ENCODE measurements at places on chromosomes 12 and 14.

GRCh38 chr14:83918546-83918945 is 1611.4 kb upstream of the FLRT2 start:
- no peak for DNase-seq

- DNase-seq, result no peak
Observed at GRCh38 chr14:74207943-74208342, 31.3 kb upstream of the VSX2 start.

DNA sequence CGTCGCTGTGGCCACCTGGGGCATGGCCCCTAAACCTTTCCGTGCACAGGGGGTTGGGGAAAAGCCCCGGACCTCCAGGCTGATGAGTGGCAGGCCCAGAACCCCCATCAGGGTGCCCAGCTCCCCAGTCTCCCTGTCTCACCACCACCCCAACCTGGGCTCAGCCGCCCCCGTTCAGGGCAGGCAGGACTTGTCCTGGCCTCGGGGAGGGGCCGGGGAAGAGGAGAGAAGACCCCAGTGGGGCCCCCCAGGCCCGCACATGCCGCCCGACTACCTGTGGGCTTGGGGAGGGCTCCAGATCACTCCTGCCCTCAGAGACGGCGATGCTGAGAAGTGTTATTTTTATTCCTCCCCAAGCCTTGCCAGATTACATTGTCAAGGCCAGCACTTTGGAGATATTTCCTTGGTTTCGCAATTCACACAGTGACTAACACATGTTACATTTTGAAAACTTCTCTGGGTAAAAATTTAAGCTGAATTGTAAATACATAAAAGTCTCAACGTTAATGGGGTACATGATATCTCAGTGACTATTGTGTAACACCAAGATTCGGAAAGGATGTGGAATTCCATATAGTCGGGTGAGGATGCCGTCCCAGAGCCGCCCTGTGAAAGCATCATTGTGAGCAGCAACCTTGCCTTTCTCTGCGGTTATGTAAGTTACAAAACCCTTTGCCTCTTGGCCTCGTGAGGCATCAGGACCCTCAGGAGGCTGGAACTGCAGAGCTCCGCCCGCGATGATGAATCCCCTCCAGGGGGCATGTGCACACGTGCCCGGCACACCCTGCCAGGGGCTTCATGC is 85.6 kb upstream of the DIO3 start:
- no peak for DNase-seq

- DNase-seq, result no peak
Observed at GRCh38 chr12:48980389-48980952, 2.3 kb downstream of the WNT1 start.

DNA sequence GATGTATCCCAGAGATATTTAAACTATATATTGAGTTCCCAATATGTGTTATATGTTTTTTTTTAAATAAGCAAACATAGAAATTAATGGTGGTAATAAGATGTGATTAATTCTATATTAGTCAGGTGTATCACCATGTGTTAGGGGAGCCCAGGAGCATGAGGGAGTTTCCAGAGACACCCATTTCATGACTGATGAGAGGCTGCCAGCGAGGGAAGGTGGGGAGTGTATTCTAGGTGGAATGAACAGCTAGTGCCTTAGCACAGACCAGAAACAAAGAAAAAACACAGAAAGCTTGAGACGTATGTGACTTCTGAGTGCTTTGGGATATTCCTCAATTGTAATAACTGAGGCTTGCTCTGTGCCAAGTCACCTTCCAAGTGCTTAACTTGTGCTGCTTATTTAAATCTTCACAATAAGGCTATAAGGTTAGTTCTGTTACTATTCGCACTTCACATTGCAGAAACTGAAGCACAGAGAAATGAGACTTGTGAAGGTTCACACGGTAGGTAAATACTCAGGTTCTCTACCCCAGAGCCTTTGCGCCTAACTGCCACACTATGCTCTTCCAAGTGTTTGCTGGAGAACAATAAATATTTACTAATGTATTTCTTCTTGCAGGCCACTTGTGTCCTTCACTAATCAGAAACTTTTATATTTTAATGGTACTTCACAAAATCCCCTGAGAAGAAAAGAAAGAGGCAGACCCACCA is 17.9 kb upstream of the MGP start:
- DNase-seq, result no peak

DNA sequence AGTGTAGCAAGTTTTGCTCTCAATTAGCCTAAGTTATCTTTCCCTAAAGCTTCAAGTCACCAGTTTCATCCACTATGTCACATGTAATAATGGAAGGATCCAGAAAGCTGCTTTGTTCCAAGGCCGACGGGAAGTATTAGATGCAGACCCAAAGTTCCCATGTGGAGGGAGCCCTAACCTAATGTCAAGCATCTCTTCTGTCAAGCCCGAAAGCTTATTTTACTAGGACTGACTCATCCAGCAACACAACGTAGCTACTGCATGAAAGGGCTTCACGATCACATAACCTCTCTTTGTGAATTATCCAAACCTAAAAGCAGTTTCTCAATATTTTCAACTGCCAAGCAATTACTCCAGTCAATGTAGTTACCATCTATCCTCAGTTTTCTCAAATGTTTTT is 133.4 kb downstream of the SLC6A15 start:
- no peak for DNase-seq

DNA sequence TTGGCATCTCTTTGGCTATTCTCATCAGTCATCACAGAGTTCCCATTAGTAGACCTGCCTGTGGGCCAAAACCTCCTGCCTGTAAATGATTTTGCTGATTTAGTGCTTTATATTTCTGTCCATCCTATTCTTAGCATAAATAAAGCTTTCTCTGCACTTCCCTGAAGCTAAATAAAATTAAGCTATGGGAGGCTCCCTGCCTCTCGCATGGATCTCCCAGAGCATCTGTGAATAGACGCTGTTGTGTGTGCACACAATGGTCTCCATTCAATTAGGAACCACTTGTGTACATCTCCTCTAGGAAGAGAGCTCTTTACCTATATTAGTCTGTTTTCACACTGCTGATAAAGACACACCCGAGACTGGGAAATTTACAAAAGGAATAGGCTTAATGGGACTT is 80.4 kb downstream of the PPFIBP1 start:
- no peak for DNase-seq

GRCh38 chr14:54366736-54367735 is 29.8 kb upstream of the CDKN3 start:
- DNase-seq, result no peak

- DNase-seq, result no peak
Observed at GRCh38 chr12:113397497-113398197, 6.0 kb downstream of the SDS start.

GRCh38 chr12:118534003-118534402 is 157.6 kb downstream of the SUDS3 start:
- DNase-seq, result no peak

DNA sequence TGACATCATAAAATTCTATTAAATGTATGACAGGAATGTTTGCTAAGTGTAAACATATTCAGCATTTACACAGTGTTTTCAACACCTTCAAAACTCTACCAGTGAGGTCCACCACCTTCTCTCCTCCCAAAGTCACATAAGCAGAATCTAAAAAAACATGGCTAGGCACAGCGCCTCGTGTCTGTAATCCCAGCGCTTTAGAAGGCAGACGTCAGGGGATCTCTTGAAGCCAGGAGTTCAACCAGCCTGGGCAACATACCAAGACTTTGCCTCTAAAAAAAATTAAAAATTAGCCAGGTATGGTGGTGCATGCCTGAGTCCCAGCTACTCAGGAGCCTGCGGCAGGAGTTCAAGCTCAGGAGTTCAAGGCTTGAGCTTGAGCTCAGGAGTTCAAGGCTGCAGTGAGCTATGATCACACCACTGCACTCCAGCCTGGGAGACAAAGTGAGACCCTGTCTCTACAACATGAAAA is 30.0 kb downstream of the NUMB start:
- no peak for DNase-seq

DNA sequence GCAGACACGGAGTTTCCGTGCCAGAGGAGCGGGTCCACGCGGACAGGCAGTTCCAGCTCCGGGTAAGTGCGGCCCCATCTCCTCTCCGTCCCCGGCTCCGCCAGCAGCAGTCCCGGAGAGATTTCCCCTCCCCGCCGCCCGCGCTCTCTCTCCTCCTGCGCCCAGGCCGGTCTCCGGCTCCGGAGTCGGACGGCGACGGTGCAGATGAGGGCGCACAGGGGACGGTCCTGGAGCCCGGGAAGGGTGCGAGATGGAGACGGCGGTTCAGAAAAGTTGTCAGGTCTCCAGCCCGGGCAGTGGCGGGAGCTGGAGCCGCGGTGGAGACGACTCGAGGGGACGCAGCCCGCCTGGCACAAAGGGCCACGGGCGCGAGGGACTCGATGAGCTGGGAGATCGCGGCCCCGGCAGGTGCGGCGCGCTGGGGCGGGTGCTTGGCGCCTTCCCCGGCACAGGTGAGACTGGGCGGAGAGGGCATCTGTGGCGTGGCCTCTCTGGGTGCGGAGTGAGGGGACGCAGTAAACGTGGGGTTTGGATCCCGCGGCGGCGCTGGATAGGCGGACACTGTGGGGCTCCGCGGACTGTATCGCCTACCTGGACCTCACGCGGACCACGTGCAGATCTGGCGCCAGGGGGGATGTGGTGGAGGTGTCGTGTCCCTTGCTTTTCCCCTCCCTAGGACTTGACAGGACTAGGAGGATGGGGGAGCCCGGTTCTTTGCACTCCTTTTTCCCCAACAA is 1540.3 kb upstream of the TMEM132C start:
- DNase-seq, result no peak

DNA sequence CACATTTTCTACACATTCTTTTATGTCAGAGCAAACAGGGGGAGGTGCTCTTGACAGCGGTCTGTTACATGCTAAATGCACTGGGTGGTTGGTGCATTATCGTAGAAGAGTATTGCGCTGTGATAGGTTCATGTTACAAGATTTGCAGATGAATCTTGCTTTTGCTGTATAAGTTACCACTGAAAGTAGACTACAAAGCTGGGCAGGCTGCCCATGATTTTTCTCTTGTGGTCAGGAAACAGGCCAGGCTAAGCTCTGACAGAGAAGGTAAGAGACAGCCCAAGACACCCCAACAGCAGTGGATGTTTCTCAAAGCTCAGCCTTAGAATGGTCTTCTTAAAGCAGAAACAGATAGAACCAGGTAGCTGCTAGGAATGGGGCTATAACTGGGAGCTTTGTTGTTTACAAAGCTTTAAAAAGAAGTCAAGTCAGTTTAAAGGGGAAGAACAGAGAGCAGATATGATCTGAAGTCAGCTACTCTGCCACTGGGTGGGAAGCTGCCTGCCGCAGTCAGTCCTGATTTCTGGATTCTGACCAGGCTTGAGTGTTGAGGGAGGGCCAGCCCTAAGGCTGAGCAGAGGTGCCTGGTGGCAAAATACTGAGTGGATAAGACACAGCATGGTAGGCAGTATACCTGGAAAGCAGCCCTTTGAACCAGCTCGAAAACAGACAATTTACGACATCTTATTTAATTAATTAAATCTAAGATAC is 9.4 kb downstream of the KCNA1 start:
- no peak for DNase-seq

GRCh38 chr12:58671196-58671595 is 249.1 kb downstream of the LRIG3 start:
- DNase-seq, result no peak

DNA sequence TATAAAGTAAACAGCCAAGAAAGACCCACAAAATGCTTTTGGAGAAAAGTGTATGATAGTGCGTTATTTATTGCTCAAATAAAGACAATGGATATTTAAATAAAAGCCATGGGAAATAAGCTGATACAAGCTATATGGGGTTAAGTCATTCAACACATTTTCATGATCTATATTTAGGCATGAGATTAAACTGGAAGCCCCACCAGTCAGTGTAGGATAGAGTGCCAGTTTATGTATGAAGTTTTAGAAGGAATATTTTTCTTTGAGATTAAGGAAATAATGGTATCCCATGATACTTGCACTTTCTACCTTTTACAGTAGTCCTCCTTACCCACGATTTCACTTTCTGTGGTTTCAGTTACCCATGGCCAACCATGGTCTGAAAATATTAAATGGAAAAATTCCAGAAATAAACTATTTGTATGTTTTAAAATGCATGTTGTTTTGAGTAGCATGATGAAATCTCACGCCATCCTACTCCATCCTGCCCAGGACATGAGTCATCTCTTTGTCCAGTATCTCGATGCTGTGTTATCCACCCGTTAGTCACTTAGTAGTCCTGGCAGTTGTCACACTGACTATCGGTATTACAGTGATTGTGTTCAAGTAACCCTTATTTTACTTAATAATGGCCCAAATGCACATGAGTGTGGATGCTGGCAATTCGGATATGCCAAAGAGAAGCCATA is 22.3 kb downstream of the SYT1 start:
- no peak for DNase-seq

GRCh38 chr12:43776498-43776897 is 17.7 kb downstream of the IRAK4 start:
- no peak for DNase-seq

DNA sequence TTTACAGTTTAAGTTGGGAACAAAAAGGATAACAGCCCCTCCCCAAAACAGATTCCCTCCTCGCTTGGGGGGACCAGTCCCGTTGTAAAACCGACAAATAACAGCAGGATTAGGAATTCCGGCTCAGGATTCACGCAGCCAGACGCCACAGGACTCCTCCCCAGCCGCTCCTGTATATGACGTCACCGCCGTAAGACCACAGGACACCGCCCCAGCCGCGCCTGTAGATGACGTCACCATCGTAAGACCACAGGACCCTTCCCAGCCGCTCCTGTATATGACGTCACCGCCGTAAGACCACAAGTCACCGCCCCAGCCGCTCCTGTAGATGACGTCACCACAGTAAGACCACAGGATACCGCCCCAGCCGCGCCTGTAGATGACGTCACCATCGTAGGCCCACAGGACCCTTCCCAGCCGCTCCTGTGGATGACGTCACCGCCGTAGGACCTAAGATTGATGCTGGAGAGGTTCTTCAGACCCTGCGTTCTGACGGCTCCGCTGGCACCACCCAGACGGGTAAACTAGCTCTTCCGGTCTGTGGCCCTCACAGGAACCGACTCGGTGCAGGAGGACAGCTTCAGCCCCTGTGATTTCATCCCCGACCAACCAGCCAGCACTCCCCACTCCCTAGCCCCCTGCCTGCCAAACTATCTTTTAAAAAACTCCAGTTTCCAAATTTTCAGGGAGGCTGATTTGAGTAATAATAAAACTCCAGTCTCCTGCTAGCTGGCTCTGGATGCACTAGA is 43.9 kb upstream of the FBRSL1 start:
- no peak for DNase-seq

DNA sequence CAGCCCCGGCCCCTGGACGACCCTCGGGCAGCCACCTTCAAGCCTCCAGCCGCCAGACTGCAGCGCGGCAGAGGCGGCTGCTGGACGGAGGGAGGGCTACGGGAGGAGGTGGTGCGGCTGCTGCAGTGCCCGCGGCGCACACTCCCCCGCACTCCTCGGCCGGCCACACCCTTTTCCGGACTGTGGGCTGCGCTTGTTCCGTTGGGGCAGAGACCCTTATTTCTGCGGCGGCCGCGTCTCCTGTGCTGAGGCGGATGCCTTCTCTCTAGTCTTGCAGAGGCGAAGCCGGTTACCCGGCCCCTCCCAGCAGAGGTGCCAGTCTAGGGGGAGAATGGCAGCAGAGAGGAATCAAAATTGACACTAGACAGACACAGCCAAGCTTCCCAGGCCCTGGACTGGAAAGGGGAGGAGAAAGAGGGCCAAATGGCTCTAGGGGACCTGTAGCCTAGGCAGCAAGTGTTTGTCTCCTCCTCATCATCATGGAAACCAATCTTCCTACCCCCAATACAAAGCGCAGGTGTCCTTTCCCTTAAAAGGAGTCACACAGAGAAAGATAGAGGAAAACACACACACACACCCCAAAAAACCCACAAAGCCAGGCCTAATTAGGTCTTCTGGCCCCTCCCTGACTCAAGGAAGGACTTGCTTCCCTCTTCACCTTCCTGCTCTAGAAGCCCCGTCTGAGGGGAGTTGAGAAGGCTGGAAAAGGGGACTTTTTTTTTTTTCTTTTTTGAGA is 1.3 kb downstream of the ESYT1 start:
- peak; percentile 66 for DNase-seq

GRCh38 chr14:77931441-77931840 is 131.5 kb downstream of the ADCK1 start:
- DNase-seq, result no peak

Measured in activated T-cell treated with anti-CD3 and anti-CD28 coated beads for 1 hour (primary cell).